Stimulated activated CD4-positive, alpha-beta T cell treated with anti-CD3 and anti-CD28 coated beads, Interleukin-4, amount 100 ng/mL, for 1 hour (primary cell): ENCODE measurements at places on chromosomes 2 and 18.
A peak's percentile ranks its signal among the peaks of the same experiment; 100 is the strongest.

GRCh38 chr18:74499633-74500032, 3.5 kb downstream of the CNDP2 start:
- peak; percentile 20 for DNase-seq

GRCh38 chr2:61710711-61711110, 143.1 kb downstream of the FAM161A start:
- DNase-seq: no peak

- no peak for DNase-seq
Observed at GRCh38 chr2:74278176-74278575, 65.0 kb downstream of the SLC4A5 start.

- no peak for DNase-seq
Observed at GRCh38 chr2:217873371-217873770, 129.4 kb downstream of the TNS1 start.

GRCh38 chr2:241559323-241560161, 997 bp downstream of the BOK start:
- no peak for DNase-seq

- DNase-seq: no peak
Observed at GRCh38 chr2:122886479-122887145, 1131.2 kb downstream of the TSN start.

GRCh38 chr2:237967463-237967951, 693 bp downstream of the UBE2F start:
- DNase-seq: peak; percentile 18

- DNase-seq: no peak
Observed at GRCh38 chr2:120701096-120701495, 34.6 kb upstream of the GLI2 start.

DNA sequence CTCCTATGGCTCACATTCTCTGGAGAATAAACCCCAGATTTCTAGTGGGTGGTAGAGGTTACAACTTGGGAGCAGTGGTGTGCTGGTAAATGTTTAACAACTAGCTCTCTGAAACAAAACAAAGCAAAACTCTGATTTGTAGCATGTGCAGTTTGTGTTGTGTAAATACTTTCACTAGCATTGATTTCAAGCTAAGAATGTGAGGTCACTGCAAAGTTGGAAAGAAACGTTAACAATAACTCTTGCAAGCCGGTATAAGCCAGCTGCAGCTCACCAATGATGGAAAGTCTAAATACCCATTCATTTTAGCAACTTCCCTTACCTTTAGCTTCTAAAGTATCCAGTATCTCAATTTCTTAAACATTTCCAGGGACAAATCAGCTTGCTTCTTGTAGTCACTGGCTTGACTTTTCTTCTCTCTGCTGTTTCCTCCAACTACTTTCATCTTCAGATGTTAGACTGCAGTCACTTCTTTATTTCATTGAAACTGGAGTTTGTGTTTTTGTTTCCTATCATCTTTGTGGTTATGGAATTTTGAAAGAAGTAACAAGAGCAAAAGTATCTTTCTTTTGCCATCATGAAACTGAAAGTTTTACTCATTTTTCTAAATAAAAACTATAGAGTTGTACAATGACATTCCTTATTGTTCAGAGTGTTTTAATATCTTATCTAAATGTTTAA, 140.2 kb downstream of the PLCL1 start:
- no peak for DNase-seq

GRCh38 chr2:51994123-51994763, 962.3 kb upstream of the NRXN1 start:
- DNase-seq: no peak

DNA sequence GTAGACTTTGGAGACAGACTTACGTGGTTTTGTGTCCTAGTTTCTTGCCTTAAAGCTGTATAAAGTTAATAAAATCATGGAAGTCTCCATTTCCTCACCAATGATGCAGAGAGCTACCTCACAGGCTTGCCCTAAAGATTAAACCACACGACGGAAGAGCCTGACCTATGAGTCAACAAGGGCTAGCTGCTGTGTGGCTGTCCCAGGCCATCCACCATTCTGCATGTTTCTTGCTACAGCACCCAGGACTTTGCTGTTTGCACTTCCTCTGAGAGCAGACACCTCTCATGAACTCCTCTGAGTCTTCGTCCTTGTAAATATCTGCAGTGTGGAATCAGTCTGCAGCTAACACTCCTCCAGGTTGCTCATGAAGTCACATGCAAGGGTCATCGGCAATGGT, 160.0 kb upstream of the TRIB2 start:
- no peak for DNase-seq

DNA sequence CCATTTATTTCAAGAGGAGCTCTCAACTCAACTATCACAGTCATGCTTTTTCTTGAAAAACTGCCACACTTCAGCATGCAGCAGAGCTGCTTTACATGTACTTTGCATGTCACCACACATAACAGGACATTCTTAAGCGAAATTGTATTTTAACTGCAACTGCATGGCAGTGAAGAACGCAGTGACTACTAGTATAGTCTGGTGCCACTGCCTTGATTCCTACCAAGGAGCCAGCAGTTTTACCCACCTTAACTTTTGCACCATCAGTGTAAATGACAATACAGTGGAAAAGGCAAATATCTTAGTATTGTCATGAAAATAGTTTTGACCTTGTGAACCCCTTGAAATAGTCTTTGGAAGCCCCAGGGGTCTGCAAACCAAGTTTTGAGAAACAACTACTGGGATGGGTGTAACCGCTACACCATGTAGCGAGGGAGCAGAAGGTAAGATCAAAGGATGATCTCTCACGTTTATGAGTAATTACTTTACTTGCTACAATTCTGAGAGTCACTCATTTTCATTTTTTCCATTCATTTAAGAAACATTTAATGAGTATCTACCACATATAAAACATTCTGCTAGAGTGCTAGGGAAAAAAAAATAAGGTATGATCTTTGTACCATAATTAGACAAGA, 32.3 kb upstream of the MPP4 start:
- DNase-seq: no peak

DNA sequence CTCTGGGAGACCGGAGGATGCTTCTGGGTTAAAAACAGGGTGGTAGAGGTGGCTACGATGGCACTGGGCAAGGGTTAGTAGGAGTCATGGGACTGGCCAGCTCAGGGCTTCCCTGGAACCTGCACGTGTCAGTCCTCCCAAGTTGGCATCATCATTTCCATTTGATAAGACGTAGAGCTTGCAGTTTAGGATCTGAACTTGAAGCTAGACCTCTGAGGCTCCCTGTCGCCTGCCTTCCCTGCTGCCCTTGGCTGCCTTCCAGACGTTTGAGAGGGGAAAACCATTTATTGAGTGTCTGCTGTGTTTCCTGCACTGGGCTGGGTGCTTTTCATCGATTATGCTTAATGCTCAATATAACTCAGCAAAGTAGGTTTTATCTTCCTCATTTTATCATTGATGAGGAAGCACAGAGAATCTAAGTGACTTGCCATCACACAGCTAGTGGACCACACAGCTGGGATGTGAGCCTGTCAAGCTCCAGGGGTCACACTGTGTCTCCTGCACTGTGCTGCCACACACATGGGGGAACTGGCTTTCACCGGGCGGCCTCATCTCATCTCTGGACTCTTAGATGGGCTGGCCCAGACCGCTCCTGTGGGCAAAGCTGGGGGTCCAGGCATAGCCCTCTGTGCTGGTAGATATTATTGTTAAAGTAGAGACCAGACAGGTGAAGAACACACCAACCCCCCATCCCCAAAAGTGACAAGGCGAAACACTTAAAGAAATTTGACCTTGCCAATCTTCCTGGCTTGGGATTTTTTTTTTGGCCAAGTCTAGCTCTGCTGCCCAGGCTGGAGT, 7.8 kb downstream of the NT5DC4 start:
- no peak for DNase-seq

- DNase-seq: no peak
Observed at GRCh38 chr2:239577935-239578334, 177.1 kb upstream of the HDAC4 start.

GRCh38 chr2:97359861-97360584, 229.7 kb downstream of the ANKRD36B start:
- DNase-seq: no peak

DNA sequence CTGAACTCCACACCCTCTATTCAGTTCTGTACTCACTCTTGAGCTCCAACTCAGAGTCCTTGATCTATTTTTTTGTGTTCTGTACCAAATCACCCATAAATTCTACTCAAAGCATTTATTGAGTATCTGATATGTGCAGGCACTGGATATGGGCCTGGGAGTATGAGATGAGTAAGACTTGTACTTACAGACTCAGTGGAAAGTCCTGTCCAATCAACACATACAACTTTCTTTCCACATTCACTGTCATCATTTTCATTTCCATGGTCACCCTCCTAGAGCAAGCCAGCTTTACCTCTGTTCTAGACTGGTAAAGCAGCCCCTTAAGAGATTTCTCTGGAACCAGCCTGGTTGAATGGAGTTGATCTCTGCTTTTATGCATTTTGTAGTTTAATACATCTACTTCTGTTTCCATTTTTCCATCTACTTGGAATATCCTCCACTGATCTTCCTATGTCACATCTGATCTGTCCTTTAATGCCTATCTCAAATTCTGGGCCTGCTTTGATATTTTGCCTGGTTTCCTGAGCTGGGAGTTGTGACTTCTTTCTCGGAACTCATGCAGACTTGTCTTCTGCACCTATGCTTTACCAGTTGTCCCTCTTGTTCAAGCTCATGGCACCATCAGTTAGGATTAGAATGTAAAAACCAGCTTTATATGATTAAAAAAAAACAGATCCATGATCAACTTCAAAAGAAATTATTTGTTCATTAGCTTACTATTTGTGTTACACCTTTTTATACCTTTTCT, 96.9 kb upstream of the GLS start:
- no peak for DNase-seq

DNA sequence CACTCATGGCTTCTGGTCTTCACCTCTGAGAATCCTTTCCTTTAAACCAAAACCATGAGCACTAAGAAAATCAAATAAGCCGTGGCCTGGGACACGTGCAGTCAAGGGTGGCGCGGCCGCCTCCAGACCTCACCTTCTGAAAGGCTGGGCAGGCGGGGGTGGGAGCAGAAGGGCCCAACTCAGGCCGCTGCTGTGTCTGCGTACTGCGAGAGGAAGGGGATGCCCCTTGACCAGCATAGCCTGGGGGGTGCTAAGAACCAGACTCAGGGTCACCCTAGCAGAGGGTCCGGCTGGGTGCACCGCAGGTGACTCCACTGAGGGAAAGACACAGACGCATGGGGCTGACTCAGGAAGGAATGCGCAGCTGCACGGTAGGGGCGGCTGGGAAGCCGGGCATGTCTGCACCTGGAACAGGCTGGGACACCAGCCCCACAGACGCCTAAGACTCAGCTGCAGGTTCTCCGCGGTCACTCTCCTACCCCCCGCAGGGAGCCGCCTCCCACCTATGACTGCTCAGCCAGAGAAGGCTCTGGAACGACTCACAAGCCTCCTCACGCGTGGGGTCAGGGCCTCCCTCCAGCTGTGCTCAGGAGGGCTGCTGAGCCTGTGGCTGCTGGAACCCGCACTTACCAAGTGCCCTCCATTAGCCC, 432.4 kb upstream of the MYT1L start:
- DNase-seq: no peak

GRCh38 chr18:11176481-11176881, 27.1 kb upstream of the PIEZO2 start:
- DNase-seq: no peak

DNA sequence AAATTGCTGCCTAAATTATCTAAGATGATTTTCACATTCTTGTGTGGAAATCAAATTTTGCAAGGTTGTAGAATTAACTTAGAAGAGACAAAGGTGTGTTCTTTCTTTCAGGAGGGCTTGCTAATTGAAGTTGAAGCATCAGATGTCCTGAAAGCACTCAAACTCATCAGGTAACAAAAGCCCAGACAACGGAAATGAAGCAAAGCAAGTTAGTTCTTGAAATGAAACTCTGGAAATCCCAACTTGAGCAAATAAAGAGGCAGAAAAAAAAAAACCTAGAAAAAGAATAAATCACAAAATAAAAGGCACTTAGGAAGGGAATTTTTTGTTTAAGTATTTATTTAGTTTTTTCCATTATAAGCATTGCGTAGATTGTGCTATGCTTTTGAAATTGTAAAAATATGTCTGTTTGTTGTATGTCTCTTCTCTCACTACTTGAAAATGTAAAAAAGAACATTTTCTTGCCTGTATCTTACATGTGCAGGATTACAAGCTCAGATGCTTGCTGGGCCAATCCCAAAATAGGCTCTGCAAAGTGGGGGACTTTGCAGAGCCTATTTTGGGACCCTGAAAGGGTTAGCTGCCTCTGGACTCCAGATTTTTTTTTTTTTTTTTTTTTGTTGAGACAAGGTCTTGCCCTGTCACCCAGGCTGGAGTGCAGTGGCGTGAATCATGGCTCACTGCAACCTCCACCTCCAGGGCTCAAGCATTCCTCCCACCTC, 46.7 kb downstream of the FAM161A start:
- DNase-seq: no peak

DNA sequence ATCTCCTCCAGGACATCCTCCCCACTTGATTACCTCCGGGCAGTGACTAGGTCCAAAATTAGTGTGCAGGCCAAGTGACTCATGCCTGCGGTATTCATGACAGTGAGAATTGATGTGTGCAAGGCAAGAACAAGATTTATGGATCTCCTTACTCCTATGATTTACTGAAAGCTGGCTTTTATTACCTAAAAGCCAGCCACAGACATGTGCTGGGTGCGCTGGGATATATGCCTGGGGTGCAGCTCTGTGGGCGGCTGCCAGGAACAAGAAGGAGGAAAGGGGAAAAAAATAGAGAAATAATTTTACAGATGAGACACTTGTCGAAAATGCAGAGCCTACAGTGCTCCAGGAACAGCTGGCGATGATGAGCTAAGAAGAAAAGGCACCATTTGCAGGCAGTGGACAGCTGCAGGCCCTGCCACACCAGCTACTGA, 359.3 kb downstream of the CMPK2 start:
- DNase-seq: no peak

GRCh38 chr2:45813003-45813941, 161.8 kb downstream of the PRKCE start:
- no peak for DNase-seq

DNA sequence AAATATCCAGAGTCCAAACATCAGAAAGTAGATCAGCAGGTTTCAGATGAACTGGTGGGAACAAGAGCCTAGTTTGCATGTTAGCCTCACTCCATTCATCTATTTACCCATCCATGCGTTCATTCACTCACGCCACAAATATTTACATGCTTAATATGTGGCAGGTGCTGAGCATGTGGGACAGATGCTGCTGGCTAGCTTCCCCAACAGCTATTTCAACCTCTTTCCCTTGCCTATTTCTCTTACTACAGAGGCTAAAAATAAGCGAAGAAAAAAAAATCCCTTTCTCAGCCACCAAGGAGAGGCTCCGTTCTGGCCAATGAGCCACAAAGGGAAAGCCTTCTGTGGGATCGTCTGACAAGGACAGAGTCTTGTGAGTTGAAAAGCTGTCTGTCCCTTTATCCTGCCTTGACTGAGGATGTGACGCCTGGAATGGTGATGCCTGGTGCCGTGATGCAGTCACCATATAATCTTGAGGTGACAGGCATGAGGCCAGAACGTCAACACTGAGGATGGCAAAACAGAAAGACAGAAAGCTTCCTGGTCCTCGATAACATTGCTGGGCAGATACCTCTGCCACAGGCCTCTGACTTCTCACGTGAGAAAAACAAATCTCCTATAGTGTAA, 78.2 kb downstream of the KCTD1 start:
- DNase-seq: no peak

- no peak for DNase-seq
Observed at GRCh38 chr18:60145776-60146175, 226.8 kb downstream of the MC4R start.

- DNase-seq: peak; percentile 92
Observed at GRCh38 chr18:68714712-68715496, at the start of gene TMX3. Gene TMX3 (minus strand): TSS chr18:68715108. CDS start chr18:68714981, 127 bp downstream.
